ENCODE measurements at places on chromosomes 2 and 18. TPM values are rescaled to one million over a fixed set of nuclear protein-coding genes. Genes with fewer than 3 reads are reported as not detected.

The PTH2R gene
- not detected for total RNA-seq

The NCOA1 gene
- 31.0 TPM for total RNA-seq

The FAM237A gene
- 1.2 TPM for total RNA-seq

The PPP1R1C gene
- 24.0 TPM for total RNA-seq

The KLHL41 gene
- 159 TPM for total RNA-seq

The VAMP5 gene
- 62.1 TPM for total RNA-seq

The PKP4 gene
- total RNA-seq: 47.9 TPM

The IL1RL1 gene
- total RNA-seq: 1.7 TPM

- no peak for DNase-seq
Measured at GRCh38 chr18:49303379-49303778, 157.1 kb downstream of the DYM start.

- no peak for DNase-seq
Measured at GRCh38 chr2:5176764-5177163, 515.4 kb upstream of the SOX11 start.

DNA sequence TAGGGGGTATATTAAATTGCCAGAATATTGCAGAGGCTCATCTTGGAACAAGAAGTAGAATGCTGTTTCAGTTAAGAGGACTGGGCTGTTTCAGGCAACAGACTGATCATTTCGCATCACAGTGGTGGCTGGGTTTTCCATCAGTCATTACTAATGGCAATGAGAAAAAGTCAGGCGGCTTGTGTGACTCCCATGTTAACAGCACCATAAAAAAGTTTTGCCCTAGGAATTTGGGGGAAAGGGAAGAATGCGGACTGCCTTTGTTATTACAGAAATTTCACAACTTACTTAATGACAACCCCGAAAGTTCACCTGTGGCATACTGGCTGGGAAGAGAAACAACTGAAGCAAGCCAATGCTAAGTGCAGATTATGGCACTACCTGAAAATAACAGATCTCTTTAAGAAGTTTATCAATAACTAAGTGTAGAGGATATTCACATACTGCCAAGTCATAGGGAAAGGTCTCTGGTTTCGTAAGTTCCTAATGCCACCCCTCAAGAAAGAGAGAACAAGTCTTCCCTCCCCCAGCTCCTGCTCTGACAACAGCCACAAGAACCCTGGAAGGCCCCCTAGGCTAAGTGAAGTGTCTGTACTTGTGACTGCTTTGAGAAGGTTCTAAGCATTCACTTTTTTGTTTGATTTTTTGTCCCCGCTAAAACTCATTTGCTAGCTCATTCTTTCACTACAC lies 40.5 kb upstream of the AP1S3 start:
- no peak for DNase-seq

- no peak for DNase-seq
Measured at GRCh38 chr2:168751104-168751740, 51.2 kb upstream of the NOSTRIN start.

DNA sequence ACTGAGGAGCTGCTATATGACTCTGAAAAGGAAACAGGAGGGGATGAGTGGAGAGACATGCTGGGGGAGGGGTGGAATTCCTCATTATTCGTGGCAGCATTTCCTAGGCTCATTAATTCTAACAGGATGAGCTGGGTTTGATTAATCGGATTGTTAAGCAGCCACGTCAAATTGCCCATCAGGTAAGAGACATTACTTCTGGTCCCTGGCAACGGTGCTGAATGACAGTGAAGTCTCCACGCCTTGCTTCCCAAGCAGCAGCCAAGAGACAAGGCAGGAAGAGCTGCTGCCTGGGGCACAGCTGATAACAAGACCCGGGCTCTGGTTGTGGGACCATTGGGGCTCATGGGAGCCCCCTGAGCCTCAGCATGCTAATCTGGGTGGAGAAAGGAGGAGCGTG lies 86.6 kb downstream of the MARCHF4 start:
- no peak for DNase-seq

- DNase-seq: no peak
Measured at GRCh38 chr2:224220586-224221255, 181.2 kb downstream of the FAM124B start.

DNA sequence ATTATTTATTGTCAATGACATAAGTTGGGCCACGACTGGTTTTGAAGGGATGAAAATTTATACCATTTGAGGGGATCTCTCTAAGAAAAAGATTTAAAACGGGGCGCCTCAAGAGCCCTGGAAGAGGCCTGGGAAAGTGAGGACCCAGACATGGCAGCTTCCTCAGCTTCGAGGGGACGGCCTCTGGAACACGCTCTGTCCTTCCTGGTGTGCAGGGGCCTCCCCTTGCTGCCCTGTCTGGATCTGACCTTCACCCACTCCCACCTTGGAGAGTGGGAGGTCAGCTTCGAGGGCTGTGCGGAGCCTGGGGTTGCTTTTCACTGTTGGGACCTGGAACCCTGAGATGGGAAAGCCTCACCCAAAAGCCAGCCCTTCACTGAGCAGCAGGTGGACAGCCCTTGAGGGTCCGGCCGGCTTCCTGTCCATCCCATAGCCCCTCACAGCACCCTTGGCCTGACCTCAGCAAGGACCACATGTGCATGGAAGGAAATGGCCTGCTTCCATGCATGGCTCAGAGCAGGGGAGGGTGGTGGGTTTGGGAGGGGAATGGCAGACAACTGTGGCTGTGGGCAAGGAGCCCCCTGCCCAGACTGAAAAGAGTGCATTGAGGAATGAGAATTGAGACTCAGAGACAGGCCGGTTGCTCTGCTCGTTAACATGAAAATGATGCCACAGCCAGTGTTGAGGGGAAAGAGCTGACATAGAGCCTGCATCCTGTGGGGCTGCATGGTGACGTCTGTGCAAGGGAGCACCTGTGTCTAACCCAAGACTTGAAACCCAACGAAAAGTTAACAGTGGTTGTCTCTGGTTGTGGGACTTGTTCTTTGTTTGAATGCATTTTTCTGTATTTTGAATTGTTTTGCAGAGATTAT lies 16.3 kb downstream of the FBLN7 start:
- no peak for DNase-seq

GRCh38 chr2:232240906-232241305 lies 137.6 kb upstream of the ALPP start:
- no peak for DNase-seq

DNA sequence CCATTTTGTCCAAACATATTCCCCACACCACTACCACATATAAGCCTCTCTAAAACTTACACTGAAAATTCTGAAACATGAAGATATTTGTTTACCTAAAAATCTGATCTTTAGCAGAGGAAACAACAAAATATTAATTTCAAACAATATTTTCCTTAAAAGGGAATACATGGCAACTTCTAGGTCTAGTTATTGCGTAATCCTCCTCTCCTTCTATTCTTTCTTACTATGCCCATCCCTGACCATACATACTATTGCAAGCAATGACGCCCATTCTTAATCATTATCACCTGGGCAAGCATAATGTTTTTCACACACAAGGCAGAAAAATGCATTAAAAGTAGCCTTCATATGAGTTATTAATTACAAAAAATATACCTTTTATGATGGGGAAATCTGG lies 372.6 kb downstream of the ZEB2 start:
- no peak for DNase-seq

DNA sequence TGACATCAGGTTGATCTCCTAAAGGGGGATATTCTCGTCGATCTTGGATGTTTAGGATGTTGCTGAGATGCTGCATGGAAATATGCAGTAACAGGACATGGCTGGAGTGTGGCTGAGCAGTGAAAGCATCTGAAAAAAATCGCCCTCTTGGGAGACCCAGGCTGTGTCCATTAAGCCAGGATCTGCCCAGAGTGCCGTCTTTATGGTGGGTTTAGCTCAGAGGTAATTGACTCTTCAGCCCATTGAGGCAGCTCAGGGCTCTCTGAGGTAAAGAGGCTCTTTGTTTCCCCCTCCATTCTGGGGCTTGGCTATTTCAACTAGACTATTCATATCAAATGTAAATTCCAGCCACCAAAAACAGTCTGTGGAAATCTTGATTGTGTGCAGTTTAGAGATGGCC lies 26.5 kb downstream of the OSBPL6 start:
- no peak for DNase-seq

DNA sequence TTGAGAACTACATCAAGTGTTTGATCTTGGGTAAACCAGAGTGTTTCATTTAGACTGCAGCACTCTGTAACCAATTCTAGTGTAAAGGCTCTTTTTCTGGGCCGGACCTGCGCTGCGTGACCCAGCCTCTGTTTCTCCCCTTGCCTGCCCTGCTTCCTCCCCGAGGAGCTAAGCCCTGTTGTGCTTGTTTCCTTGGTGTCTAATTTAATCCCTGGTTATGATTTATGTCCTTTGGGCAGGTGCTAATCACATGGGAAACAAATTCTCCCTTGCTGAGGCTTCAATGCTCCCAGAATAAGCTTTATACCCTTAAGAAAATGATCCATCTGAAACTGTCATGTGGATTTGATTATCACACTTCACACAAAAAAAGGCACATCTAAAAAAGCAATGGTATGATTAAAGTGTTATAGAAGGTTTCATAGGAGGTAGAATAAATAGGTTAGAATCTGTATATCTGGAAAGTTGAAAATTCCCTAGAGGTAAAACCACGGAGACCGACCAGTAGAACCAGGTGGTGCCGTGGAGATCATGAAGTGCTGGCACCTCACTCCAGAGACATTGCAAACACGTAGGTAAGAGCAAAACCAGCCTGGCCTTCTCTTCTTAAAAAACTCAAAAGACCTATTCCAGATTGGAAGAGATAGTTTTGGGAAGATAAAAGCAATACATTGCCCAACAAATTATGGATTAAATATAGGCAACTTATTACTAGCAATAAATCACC lies 31.0 kb upstream of the SLC9A2 start:
- DNase-seq: no peak

DNA sequence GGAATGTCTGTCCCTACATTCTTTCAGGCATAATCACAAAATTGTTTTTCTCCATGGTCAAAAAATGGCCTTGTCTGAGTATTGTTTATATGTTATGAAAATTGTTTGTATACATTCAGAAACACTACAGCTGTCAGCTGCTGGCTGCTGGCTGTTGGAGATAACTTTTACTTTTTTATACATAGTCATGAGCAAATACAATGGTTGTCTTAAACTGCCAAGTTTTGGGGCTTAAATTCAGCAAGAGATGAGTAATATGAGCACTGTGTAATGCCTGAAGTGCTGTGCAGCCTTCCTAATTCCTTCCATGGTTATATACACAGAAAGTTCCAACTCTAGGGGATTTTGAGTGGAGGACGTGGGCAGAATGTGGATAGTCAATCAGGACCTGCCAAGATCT lies 168.9 kb upstream of the RMP24 start:
- DNase-seq: no peak

GRCh38 chr2:19630921-19631320 lies 270.9 kb downstream of the TTC32 start:
- DNase-seq: no peak

DNA sequence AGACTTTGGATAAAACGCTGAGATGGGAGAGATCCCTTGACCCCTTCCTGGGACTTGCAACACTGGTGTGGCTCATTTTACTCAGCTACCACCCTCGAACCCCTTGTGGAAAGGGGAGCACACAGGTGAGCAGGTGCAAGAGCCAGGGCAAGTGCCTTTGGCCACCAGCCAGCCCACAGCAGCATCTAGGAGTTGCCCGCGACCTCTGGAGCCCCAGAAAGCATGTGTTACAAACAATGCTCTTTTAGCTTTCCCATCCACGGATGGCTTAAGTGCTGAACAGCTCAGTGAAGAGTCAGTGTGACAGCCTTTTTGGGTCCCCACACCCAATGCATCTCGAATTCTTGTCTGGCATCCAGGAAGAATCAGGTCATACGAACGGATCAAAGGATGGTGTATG lies 197.8 kb downstream of the MEMO1 start:
- DNase-seq: no peak

- DNase-seq: no peak
Measured at GRCh38 chr2:181074457-181074856, 94.1 kb downstream of the UBE2E3 start.

DNA sequence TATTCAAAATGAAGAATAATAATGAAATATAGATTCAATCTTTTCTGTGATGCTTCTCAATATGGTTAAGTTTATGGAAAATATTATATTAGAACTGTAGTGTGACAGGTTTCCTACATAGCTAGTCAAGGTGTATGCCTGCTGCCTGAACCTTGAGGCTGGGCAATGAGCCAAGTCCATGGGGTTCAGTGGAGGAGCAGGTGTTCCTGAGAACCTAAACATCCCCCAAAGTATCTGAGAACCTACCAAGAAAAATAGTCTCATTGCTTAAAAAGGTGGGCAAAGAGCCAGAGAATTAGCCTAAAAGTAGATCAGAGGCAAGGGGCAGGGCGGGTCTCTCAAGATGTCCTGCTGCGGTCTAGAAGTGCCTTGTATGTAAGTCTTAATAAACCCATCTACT lies 185.9 kb upstream of the SPHKAP start:
- no peak for DNase-seq
